Astrocyte (in vitro differentiated cells and primary cell): ENCODE measurements at places on chromosomes 12 and 14. TPM values are rescaled to one million over a fixed set of nuclear protein-coding genes. Genes with fewer than 3 reads are reported as not detected.

Gene IL31
- total RNA-seq, result not detected in 2 replicates

Gene GALNT8
- total RNA-seq, result 6.4 and 6.8 TPM in 2 replicates

Gene JPH4
- total RNA-seq, result 0.87 and 1.1 TPM in 2 replicates

- no peak overlapping the region for H3K4me3 ChIP-seq
- no peak for DNase-seq
- H3K36me3 ChIP-seq, result no peaks in the 10 kb centered on the region
- no peak overlapping the region for H3K27ac ChIP-seq
- H3K4me1 ChIP-seq, result peaks cover 28% of the 10 kb centered on the region
- no peaks in the 10 kb centered on the region for H3K27me3 ChIP-seq
These were observed 8.7 kb downstream of the DNAI7 start for GRCh38 chr12:25186038-25186787.

GRCh38 chr14:66802962-66803361 lies 295.0 kb downstream of the GPHN start:
- no peak overlapping the region for H3K27ac ChIP-seq
- H3K36me3 ChIP-seq, result no peaks in the 10 kb centered on the region
- no peak for DNase-seq
- H3K4me3 ChIP-seq, result no peak overlapping the region
- H3K27me3 ChIP-seq, result no peaks in the 10 kb centered on the region
- no peaks in the 10 kb centered on the region for H3K4me1 ChIP-seq

Gene ZNF891
- total RNA-seq, result 1.2 TPM in 2 replicates

Gene DDN
- total RNA-seq, result 0.50 and 0.55 TPM in 2 replicates

Gene CALM1
- 302 and 347 TPM in 2 replicates for total RNA-seq

DNA sequence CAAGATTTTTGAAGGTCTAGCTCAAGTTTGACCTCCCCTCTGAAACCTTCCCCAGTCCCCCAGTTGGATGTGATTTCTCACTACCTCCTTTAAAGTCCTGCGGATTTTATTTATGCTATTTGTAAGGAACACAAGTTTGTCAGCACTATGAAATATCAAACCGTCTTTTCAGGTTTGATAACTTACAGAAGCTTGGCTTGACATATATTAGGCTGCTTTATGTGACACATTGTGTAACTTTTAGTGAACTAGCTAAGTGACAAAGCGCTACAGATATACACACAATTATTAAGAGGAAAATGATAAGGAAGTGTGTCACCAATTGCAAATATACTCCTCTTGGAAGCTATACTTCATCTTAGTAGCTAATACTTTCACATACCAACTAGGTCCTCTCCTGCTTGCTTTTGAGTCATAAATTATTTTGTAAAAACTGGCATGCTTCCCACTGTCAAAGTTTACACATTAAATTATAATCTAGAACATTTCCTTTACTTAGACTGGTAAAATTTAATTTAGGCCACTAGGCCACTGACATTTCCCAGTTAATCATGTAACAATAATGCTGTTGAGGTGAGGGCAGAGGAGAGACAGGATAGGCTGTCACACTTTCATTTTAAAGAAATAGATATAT lies 149.5 kb downstream of the TMTC3 start:
- DNase-seq, result no peak
- no peak overlapping the region for H3K4me3 ChIP-seq
- H3K27ac ChIP-seq, result no peak overlapping the region
- H3K36me3 ChIP-seq, result no peaks in the 10 kb centered on the region
- no peaks in the 10 kb centered on the region for H3K27me3 ChIP-seq
- H3K4me1 ChIP-seq, result no peaks in the 10 kb centered on the region

DNA sequence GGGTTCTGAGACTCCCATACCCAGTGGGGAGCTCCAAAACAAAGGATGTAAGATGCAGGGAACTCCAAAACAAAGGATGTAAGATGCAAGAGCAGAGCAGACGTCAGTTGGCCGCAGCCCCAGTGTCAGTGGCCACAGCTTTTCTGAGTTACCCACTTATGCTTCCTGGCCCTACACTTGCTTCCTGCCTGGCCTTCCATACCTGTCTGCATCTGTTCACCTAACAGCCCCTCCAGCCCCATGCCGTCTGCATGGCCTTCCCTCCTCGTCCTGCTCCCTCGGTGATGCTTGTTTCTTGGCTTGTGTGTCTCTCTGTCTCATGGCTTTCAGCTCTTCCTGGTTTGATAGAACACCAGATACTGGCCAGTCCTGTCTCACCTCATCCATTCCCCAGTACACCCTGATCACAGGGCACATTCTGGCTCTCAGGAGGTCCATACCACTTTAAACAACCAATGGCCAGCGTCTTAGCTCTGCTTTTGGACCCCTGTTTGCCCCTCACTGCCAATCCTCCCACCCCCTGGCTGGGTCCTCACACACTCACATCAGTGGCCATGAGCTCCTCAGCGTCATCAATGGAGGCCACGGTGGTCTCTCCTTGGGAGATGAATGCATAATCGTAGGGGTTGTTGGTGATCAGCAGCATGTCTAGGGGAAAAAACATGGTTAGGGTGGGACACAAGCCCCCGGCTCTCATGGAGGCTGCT lies 5.3 kb downstream of the MYH7 start:
- H3K4me3 ChIP-seq, result no peak overlapping the region
- no peak for DNase-seq
- H3K27ac ChIP-seq, result no peak overlapping the region

Gene CINP
- 34.9 and 37.8 TPM in 2 replicates for total RNA-seq
